Left colon (tissue), 2 donors: ENCODE measurements at places on chromosomes 7 and 10.

DNA sequence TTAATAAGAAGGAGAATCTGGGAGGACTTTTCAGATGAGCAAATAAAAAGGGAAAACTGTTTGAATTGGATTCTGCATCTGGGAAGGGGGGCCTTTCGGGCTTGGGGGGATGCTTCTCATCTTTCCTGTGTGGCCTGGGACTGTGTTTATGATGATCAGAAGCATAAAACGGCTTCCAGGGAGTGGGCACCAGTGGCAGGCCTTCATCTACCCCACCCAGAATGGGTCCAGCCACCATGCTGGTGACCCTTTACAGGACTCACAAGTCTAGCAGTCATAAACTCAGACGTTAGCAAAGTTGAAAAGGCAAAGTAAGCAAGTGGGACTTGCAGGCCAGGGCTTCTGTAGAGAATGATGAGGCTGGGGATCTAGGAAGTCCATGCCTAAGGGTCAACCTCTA, 198.3 kb upstream of the ZMIZ1 start:
- DNase-seq: no peak

GRCh38 chr10:90276894-90277475, 575.6 kb downstream of the KIF20B start:
- DNase-seq: no peak

GRCh38 chr10:37762287-37762686, 95.1 kb downstream of the ZNF248 start:
- no peak for DNase-seq

GRCh38 chr10:47287365-47287802, 12.6 kb upstream of the GDF10 start:
- DNase-seq: no peak
